ENCODE measurements at places on chromosomes 4 and X.

- peak; percentile 30 for DNase-seq
Measured at GRCh38 chrX:24241822-24242648, 71.8 kb downstream of the SUPT20HL2 start.

DNA sequence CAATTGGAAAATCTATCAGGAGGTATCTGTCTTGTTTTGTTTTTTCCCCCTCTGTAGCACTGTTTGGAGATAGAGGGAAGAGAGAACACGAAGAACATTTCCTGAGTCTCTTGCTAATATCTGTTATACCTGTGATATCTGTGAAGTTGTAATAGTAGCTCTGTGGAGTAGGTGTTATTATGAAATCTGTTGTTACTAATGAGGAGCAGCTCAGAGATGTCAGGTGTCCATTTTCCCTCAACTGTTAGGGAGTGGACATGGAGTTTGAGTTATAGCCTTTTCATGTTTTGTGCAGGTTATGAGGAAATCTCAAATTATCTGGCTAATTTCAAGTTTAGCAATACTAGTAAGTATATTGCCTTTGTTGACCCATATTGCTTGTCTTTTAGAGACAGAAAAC lies 52.4 kb downstream of the SEC24B start:
- DNase-seq, result no peak

GRCh38 chr4:156512622-156513021 lies 459.0 kb downstream of the PDGFC start:
- DNase-seq, result no peak

GRCh38 chr4:13710246-13710885 lies 82.8 kb upstream of the BOD1L1 start:
- no peak for DNase-seq

- no peak for DNase-seq
Measured at GRCh38 chr4:110823251-110823650, 200.4 kb upstream of the PITX2 start.

DNA sequence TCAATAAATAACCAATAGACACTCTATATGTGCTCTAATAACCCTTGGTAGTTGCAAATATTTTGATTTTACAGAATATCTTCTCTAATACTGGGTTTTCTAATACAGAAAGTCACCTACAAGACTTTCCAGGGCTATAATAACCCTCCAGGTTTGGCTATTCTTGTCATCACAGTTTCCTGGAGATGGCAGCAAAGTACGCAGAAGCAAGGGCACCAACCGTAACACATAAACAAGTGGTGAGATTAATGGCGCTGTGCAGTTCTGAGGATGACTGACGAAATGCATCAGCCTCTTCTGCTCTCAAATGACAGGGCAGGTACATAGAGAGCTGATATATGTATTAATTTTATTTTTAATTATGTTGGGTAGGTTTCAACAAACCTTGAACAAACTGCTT lies 122.4 kb downstream of the C4orf33 start:
- peak; percentile 64 for DNase-seq

GRCh38 chrX:112687189-112687691 lies 7.5 kb upstream of the LHFPL1 start:
- no peak for DNase-seq

DNA sequence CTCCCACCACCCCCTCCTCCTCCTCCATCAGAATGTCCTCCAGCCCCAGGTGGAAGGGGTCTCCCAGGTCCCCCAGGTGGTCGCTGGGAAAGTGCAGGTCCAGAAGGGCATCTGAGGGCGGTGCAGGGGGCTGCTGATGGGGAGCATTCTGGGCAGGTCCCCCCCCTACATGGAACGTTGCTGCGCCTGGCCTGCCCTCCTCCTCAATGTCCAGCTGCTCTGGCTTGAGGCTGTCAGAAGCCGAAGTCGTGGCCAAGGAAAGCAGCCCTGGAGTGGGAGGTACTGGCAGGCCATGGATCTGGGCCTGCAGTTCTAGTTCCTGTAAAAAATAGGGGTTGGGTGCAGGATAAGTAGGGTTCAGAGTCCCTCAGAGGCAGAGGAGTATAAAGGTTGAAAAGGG lies 12.9 kb downstream of the TFE3 start:
- DNase-seq, result no peak

- no peak for DNase-seq
Measured at GRCh38 chr4:8844976-8845690, 26.5 kb downstream of the HMX1 start.

- peak; percentile 78 for DNase-seq
Measured at GRCh38 chr4:159010563-159011260, 92.2 kb upstream of the RAPGEF2 start.

DNA sequence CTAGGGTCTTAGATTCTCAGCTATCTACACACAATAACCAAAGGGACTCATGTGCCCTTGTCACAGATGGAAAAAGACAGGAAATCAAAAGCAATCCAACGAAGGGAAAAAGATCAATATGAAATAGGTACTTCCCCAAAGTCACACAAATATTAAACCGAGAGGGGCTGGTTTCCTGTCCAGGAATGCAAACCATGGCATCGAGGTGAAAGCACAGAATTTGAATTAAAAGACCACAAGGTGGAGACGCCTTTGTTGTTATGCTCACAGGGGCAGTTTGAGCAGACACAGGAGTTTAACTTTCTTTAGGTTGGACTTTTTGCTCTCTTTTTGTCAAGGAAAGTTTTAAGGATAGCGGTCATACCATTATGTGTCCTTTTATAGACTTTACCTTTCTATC lies 14.3 kb downstream of the H2BW1 start:
- DNase-seq, result no peak

DNA sequence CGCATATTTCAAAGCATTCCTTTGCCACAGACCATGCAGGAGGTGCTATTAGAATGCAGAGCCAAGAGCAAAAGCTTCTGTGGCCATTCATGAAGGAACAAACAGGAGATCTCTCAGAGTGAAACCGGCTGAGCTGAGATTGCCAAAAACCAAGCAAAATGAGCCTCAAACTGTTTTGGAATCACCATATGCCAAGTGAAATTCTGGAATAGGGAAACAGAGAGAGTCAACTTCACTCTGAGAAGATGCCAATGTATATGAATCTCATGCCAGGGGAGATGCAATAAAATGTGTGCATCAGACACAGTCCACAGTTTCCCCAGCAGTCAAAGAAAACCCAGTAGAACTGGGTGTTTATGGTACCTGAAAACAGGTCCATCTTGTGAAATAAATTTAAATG lies 42.3 kb downstream of the SRPX start:
- DNase-seq, result no peak

DNA sequence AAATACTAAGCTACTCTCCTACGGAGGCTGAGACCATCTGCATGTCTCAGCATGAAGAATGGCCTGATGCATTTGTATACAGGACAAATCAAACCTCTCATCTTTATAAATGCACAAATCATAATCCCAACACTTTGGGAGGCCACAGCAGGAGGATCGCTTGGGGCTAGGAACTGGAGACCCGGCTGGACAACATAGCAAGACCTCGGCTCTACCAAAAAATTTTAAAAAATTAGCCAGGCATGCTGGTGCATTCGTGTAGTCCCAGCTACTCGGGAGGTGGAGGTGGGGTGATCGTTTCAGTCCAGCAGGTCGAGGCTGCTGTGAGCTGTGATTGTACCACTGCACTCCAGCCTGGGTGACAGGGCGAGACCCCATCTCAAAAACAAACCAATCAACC lies 262.8 kb downstream of the DHRSX start:
- no peak for DNase-seq

GRCh38 chr4:145709336-145709735 lies 29.4 kb downstream of the C4orf51 start:
- no peak for DNase-seq

DNA sequence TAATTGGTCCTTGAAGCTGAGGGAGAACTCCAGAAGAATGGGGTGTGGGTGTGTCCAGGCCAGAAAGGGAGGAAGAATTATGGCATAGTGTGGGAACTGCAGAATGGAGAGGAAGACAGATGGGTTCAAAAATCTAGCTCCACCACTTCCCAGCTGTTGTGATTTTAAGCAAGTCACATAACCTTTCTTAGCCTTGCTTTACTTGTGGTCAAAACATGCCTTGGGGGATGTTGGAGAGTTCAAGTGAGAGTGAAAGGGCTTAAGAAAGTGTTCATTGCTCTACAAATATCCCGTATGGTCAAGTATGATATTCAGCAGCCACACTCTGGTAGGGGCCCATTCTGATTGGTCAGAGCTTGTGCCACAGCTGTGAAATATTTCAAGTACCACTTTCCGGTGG lies 15.0 kb upstream of the STARD8 start:
- no peak for DNase-seq

DNA sequence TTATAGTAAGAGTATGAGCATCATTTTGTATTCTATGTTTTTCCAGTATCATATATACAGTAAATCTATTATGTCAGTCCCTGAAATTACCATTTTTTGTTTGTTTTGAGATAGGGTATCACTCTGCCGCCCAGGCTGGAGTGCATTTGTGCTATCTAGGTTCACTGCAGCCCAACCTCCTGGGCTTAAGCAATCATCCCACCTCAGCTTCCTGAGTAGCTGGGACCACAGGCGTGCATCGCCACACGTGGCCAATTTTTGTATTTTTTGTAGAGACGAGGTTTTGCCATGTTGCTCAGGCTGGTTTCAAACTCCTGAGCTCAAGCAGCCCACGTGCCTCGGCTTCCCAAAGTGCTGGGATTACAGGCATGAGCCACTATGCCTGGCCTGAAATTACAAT lies 85.6 kb downstream of the ZNF330 start:
- DNase-seq, result no peak

DNA sequence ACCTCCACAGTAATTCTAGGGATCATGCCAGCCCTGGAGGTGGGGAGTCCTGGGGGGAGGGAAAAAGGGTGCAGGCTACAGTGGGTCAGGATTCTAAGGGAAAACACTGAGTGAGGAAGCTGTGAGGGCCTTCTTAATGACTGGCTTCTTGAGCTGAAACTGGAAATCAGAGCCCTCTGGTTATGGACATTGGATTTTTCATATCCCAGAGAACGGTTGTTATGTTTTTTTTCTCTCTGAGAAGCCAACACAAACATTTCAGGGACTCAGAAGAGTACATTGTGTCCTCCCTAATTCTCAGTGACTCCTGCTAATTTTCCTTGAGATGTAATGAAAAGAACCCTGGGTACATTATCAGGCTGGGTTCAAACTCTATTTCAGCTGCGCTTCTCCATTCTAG lies 162.4 kb upstream of the PRDX4 start:
- no peak for DNase-seq

- DNase-seq, result no peak
Measured at GRCh38 chrX:56343664-56344063, 111.5 kb downstream of the KLF8 start.

GRCh38 chr4:8278421-8279287 lies 9.1 kb downstream of the HTRA3 start:
- no peak for DNase-seq

- DNase-seq, result no peak
Measured at GRCh38 chr4:37705571-37705970, 19.4 kb upstream of the RELL1 start.

DNA sequence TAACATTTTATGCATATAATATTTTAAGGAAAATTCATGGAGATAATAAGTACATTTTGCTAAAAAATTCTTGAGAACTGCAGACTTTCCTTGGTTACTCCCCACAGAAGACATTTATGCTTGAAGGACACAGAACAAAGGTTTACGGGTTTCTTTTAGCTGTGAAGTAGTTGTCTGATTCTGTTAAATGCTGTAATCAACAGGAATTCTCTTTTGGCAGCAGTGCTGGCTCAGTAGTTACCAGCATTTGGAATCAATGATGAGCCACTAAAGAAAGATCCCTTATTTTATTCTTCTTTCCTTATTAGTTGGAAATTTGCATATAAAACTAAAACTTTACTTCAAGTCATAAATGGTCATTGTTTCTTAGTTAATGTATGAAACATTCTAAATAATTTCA lies 199.3 kb upstream of the FAT4 start:
- DNase-seq, result no peak

- no peak for DNase-seq
Measured at GRCh38 chr4:127214931-127215330, 417.8 kb upstream of the INTU start.

DNA sequence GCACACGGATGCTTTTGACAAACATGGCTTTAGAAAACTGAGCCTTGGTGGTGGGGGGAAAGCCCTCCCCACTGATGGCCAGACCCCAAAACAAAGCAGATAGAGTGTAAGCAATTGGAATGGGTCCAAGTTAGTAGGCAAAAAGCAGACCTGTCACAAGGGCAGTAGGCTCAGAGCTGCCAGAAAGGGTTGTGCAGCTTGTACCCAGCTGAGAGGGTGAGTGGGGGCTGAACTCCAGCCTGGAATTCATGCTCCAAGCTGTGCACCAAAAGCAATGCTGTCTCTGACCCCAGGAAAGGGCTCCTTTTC lies 101.1 kb upstream of the TEX13D start:
- no peak for DNase-seq

- no peak for DNase-seq
Measured at GRCh38 chrX:22674932-22675331, 324.8 kb upstream of the DDX53 start.

DNA sequence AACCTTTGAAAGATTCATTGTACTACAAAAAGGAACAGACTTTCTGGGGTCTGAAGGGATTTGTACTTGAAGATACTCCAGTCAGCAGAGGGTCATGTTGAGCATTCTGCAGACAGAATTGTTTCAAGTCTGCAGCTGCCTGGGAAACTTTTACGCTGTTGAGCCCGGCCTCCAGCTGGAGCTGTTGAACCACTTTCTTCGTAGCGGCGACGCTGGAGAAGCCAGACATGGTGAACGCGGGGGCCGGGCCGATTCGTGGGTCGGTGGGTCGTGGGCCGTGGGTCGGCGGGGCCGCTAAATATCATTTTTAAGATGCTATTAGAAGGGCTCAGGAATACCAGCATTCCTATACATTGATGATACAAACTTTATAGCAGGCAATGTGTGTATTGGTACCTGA lies 12.0 kb upstream of the RTL9 start:
- no peak for DNase-seq

- DNase-seq, result no peak
Measured at GRCh38 chrX:75544786-75545185, 21.9 kb upstream of the ZDHHC15 start.

DNA sequence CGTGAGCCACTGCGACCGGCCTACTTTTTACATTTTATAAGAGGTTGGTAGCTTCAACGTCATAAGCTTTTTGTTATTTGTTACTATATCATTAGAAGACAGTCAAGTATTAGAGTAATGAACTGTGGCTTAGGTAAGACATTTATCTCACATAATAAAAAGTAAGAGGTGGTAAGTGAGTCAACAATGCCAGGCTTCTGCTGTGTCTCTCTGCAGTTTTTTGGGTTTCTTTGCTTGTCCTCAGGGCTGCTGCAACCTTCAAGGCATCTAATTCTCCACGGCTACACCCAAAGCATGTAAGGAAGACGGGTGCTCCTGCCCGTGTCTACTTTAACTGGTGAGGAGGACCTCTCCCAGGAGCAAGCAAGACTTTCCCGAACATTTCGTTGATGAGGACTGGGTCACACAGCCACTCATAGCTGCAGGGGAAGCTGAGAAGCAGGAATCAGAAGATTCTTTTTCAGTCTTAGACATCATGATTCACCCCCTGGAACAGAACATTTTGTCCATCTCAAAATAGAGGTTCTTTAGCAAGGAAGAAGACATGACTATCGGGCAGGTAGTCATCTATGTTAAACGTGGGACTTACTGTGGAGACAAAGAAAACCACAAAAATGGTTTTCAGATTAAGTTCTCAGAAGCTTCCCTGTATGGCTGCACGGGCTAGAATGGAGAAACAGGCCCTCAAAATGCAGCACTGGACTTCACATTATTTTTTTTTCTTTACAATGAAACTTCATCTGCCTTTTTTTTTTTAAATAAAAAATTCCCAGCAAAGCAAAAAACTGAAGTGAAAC lies 13.0 kb upstream of the RHOH start:
- no peak for DNase-seq

Measured in pons (tissue), 1 donor.